Right ventricle myocardium inferior (tissue), 1 donor: ENCODE measurements at places on chromosomes 6 and 20. TPM values are rescaled to one million over a fixed set of nuclear protein-coding genes. Genes with fewer than 3 reads are reported as not detected.

The SIRPB1 gene
- 0.68 TPM for total RNA-seq

The PDSS2 gene
- 15.6 TPM for total RNA-seq

The TSBP1 gene
- not detected for total RNA-seq

The ARMH2 gene
- total RNA-seq, result not detected

The ARMC2 gene
- total RNA-seq, result 9.5 TPM

The MAS1 gene
- not detected for total RNA-seq

The COL9A1 gene
- total RNA-seq, result 0.14 TPM

The LY6G5B gene
- total RNA-seq, result 3.9 TPM

The CYP24A1 gene
- not detected for total RNA-seq

DNA sequence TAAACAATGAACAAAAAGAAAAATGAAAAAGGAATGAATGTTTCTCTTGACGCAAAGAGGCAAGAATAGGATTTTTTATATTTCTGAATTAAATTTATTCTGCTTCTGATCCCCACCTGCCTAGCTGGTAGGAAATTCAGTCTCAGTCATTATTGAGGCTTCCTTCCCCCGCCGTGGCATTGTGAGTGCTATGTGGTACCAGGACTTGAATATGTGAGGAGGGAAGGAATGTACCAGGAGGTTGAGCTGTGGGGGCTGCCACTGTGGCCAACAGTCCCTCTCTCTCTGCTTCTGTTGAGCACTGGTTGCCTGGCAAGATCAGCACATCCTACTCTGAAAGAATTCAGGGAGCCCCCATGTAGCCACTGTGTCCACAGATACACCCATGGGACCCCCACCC is 368.1 kb upstream of the JARID2 start:
- no peak for DNase-seq

GRCh38 chr20:219290-220115 is 7.6 kb upstream of the DEFB129 start:
- DNase-seq, result no peak

DNA sequence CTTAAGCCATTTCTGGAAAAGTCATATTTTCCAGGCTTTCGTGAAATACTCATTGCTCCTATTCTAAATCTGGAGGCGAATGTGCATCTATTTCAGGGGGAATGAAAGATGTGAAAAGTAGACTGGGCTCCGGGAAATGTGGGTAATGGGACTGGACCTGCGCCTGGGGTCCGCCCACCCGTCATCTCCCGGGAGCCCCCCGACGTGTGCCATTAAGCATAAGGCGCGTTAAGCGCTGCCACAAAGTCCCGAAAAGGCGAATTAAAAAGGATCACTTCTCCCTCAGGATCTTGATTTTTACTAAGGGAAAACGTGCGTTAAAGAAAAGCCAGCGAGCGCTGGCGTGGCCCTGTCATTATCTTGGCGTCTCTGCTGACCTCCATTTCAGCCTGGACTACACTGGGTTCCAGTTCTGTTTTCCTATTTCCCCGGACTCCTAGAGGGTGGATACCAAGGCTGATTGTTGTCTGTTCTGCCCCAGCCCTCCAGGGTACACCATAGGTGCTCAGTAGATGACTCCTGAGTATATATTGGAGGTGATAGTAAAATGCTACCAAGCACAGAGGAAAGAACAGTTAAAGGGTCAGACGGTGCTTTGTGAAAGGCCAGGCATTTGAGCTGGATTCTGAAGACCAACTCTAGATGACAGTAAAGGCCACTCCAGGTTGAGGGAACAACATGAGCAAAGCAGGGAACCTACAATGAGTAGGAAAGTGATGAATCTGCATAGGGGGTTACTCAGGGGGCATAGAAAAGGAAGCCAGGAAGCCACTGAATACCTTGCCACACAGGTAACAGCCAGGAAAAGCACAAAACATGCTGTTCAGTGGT is 89.2 kb upstream of the ARID1B start:
- no peak for DNase-seq

- DNase-seq, result no peak
Measured at GRCh38 chr6:423799-424345, 32.3 kb downstream of the IRF4 start.

DNA sequence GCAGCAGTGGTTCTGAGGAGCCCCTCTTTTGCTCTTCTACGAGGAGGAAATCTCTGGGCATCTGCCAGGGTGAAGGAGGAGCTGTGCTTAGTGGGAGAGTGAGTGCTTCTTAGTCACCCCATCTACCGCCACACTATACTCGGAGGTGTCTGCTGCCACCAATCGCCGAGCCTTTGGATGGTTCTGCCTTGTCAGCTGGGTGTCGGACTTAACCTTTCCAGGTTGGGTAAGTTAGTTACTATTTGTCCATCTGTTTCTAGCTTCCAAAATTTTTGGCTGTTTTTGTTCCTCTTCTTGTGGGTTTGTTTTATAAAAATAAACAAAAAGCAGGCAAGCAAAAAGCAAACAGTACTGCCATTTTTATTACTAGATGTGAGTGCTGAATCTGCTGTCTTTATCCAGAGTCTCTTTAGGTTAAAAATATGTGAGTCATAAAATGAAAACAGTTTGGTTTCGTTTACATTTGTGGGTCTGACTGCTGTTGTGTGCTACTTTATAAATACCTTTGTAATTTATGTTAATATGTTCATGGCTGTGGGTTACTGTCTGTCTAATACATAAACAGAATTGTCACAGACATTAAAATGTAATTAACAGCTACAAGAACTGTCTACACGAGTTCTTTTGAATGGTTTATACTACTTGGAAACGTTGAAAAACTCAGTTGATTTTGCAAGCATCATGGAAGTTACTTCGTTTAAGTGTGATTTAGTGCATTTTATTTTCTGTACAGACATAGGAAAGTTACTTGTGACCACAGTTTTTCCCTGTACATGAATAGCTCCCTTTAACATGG is 89.2 kb downstream of the ARID1B start:
- no peak for DNase-seq

DNA sequence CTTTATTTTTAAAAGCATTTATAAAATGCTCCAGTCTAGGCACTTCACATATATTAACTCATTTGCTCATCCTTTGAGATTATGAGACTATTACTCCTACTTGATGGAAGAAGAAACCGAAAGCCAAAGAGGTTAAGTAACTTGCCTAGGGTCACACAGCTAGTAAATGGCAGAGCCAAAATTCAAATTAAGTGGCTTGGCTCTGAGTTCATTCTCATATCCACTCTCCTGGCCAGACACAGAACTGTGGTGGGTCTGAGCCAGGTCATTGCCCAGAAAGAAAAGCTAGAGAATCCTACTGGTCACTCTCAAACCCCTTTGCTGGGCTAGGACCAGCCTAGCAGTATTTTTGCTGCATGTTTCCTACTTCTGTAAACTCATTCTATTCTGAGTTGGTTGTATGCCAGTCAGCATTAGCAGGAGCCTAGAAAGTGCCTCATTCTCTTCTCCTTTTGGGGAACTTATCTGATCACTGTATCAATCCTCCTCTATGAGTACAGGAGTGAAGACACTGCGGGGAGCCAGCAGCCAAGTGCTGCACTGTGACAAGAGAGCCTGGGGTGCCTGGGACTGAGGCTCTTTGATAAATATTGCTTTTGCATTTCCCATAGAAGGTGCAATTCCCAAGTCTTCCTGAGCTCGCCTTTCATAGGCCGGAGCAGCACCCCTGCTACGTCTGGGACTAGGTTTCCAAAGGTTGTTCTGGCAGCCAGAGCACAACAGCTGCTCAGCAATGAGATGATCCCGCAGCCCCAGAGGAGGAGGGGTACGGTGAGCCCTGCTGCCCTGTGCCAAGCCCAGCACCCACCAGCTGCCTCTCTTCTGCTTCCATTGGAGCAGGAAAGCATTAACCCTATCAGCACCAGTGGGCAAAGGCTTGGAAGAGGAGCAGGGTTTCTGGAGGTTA is 728.3 kb downstream of the MAFB start:
- DNase-seq, result no peak

- DNase-seq, result no peak
Measured at GRCh38 chr6:143679041-143679440, 1.3 kb downstream of the PHACTR2 start.
